Stimulated activated CD8-positive, alpha-beta memory T cell treated with anti-CD3 and anti-CD28 coated beads, Interleukin-15, amount 100 ng/mL, for 1 hour (primary cell): ENCODE measurements at places on chromosomes 5 and 9.
A peak's percentile ranks its signal among the peaks of the same experiment; 100 is the strongest.

- DNase-seq = no peak
These were observed 18.4 kb upstream of the ADRA1B start for GRCh38 chr5:159897786-159898393.

GRCh38 chr9:68925175-68925574, 88.7 kb downstream of the PRKACG start:
- DNase-seq = no peak

DNA sequence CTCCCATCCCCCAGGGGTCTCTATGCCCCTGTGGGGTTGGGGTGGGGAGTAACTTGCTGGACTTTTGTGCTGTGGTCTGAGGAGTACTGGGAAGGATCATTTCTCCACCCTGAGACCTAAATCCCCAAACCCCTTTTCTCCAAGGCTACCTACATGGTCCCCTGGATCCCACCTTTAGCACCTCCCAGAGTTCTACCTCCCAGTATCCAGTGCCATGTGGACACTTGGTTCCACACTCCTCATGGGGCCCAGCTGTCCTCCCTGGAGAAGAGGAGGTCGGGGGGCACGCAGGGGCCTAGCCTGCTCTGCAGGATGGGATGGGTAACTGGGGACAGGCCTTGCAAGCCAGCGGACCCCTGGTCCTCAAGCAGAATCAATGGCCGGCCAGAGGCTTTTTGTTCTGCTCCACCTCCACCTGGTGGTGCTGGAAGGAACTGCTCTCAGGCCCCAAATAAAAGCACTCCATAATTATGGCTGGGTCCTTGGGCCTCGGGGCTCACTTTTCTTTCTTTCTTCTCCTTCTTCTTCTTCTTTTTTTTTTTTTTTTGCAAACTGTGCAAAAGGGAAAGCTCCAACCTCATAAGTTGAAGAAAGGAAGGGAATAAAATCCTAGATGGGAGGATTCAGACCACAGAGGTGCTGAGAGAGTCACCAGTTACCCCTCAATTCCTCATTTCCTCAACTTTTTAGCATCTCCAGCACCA, 68.4 kb downstream of the PSD2 start:
- peak; percentile 36 for DNase-seq

DNA sequence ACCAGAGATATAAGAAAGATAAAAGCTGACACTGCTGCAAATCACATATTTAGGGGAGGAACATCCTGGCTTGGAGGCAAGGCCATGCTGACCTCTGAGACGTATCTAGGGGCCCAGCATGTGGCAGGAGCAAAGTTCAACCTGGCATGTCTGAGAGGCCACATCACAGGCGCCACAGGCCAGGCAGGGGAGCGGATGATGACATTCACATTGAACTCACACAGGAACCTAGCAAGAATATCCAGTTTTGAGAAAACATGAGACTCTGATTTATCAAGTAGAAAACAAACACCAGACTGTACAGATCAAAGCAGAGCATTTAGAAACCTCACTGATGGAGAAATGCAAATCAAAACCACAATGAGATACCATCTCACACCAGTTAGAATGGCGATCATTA, 64.2 kb upstream of the STK32A start:
- DNase-seq = no peak

- DNase-seq = no peak
These were observed 55.6 kb upstream of the COL5A1 start for GRCh38 chr9:134585746-134586706.

DNA sequence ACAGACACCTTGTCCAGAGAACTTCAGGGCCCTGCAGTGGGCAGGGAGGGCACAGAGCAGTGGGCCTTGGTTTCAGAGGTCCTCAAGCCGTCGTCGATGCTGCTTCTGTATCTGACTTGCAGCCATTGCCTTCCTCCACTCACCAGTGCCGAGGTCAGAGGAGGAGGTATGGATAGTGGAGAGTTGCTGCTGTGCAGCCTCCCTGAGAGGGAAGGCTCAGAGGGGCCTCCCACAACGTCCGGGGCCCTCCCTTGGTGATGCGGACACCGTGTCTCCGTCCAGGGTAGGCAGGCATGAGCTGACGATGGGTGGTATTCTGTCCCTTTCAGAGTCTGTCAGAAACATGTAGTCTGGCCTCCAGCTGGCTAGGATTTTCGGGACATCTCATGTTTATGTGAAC, 73.9 kb downstream of the MVB12B start:
- no peak for DNase-seq

DNA sequence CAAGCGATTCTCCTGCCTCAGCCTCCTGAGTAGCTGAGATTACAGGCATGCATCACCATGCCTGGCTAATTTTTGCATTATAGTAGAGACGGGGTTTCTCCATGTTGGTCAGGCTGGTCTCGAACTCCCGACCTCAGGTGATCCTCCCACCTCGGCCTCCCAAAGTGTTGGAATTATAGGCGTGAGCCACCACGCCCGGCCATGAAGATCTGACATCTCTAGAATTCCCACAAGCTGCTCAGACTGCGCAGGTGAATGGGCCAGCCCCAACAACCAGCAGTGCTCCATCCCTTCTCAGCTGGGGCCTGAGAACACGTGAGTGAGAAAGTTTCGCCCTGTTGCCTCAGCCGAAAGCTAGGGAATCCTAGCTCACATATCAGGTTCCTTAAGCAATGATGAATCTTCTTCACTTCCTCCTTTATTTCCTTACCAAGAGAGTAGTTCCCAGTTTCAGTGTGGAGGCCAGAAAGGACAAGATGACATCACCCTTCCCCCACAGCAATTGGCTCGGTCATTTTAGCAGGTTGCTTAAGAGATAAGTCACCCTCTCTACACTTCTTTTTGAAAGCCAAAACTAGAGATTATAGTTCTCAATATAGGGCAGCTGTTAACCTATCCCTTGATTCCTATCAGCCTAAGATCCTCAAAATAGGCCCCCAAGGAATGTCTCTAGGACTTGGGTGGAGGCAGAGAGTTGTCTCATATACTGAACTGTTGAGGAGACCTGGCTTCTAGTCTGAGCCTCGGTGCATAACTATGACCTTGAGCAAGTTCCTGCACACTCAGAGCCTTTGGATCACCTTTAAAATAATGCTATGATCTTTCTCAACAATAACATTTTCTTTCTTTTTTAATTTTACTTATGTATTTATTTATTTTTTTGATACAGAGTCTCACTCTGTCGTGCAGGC, 23.9 kb upstream of the PPP2CA start:
- no peak for DNase-seq

- DNase-seq = no peak
These were observed 11.8 kb downstream of the SUB1 start for GRCh38 chr5:32597041-32597629.

DNA sequence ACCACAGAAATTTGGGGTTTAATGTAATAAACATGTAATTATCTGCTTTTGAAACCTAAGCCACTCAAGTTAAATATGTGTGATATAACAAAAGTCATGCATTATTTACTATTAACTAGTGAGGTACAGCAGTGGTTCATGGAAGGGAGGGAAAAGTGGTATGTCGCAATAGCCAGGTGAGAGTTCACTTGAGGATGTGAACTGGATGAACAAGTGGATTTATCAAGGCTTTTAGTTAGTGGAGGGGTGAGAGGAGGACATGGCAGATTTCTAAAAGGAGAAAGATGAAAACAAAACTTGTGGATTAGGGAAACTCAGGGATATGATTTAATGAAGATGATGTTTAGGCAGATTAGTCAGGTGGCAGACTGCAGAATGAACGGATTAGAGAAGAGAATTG, 141.3 kb upstream of the NFIB start:
- DNase-seq = no peak
